ENCODE measurements at places on chromosomes 1 and 21.

DNA sequence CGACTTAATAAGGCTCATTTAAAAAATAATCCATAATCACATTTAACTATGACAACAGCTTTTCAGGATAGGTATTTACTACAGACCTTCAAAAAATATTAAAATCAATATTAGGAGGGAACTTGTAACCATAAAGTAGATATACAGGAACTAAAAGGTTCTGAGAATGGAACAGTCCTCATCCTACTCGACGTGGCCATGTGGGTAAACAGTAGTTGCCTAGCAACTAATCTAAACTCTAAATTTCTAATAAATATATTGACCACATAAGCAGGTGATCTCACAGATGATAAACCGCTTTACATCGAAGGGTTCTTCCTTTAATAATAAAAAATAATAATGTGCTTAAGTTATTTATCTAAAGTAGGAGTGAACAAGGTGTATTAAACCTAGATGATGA is 7.9 kb downstream of the AKT3 start:
- DNase-seq = no peak

DNA sequence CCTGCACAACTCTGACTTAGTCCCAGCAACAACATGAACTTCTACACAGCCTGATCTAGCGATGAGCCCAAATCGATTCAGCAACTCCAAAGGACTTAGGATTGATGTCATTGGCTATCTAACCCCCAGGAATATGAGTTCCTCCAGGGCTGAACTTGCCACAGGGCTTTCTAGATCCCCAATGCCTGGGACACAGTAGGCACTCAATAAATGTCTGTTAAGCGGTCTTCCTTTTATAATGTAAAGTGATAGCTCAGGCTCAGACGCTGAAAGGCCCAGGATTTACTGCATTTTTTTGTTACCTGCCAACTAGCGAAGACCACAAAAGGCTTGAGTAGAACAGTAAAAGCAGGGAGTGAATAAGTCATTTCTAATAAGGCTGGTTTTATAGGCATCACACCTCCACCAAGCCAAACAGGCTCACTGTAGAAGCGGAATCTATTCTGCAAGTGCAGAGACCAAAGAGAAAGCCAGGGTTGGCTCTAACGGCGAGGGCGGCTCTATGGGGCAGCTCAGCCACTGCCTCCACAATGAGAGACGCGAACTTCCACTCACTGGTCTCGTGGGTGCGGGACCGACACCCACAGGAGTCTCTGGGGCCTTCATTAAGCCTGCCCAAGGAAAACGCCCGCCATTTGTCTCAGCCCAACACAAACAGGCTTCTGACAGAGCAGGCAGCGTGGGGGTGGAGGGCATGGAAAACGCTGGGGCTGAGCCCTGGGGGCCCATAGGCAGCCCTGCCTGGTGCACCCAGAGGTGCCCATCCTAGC is 52.0 kb downstream of the HLCS start:
- no peak for DNase-seq

- DNase-seq = peak; percentile 40
Observed at GRCh38 chr1:229579059-229579673, 20.7 kb upstream of the ABCB10 start.

GRCh38 chr1:52460694-52461093 is 56.3 kb downstream of the PRPF38A start:
- no peak for DNase-seq

- no peak for DNase-seq
Observed at GRCh38 chr1:42324398-42325013, 10.5 kb downstream of the FOXJ3 start.

GRCh38 chr1:33277488-33278084 is 21.3 kb downstream of the ZNF362 start:
- no peak for DNase-seq

- no peak for DNase-seq
Observed at GRCh38 chr1:21894034-21894881, 42.9 kb downstream of the HSPG2 start.
